ENCODE measurements at places on chromosomes 1 and 21.

DNA sequence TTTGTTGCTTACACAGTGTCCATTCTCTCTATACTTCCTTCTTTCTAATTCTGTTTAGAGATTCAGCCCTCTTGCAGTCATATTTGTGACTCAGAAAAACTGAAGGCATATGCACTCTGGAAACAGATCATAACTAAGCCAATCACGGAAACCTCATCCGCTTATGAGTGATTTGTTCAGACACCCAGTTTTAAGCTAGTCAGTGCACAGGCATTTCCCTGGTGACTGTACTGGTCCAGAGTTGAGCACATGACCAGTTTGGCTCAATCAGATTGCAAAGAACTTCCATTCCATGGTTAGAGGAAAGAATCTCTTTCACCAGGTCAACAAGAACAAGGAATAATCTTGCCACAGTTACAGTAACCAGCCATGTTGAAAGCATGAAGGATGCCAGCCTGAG, 69.2 kb upstream of the SGIP1 start:
- DNase-seq: no peak
- no peaks in the 10 kb centered on the region for H3K4me1 ChIP-seq
- no peak overlapping the region for H3K4me3 ChIP-seq
- H3K36me3 ChIP-seq: peaks cover 2% of the 10 kb centered on the region

- no peak overlapping the region for H3K4me3 ChIP-seq
- peaks cover 5% of the 10 kb centered on the region for H3K4me1 ChIP-seq
- H3K27me3 ChIP-seq: no peaks in the 10 kb centered on the region
- no peak for DNase-seq
- no peaks in the 10 kb centered on the region for H3K36me3 ChIP-seq
These were observed 1.2 kb upstream of the CLEC20A start for GRCh38 chr1:178497903-178498478.

DNA sequence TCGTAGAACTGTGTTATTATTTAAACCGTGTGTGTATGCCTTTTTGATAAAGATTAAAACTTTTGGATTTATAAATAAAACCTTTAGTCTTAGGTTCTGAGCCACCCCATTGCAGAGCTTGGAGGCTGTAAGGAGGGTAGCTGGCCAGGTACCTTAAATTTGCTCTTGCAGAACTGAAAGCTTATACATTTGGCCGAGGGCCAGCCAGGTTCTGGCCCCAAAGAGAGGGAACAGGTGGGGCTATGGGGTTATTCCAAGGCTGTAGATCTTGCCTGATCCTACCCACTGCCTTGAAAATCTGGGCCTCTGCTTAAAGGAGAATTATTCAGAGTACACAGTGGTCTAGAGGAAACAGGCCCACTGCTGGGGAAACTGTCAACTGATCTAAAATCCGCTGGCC, 59.6 kb downstream of the CAMK2N1 start:
- H3K36me3 ChIP-seq: no peaks in the 10 kb centered on the region
- no peak overlapping the region for H3K27ac ChIP-seq
- H3K27me3 ChIP-seq: peaks cover 22% of the 10 kb centered on the region
- H3K4me1 ChIP-seq: no peaks in the 10 kb centered on the region
- H3K4me3 ChIP-seq: no peak overlapping the region

DNA sequence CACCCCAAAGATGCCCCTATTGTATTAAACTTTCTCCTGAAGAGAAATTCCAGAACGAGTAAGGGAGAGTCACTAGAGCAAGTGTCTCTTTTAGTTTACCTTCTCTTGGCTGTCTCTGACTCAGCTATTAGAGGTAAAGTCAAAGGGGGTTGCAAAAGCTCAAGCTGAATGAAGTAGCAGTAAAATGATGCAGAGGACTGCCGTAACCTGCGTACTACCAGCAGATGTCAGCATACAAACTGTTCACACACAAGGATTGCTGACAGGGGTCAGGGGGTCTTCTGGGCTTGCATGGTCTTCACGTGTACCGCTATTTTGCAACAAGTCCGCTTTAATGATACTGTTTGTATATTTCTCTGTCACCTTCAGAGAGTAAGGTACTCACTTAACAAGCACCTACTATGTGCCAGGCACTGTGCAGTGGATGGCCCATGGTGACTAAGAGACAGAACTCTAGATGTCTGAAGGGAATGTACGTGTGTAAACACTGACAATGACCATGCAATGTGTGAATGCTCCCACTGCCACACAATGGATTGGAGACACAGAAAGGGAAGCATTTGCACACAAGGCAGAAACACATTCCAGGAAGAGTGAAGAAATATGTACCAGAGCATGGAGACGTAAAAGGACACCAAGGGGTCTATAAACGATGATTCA, 34.9 kb downstream of the CHML start:
- no peak overlapping the region for H3K4me3 ChIP-seq
- H3K36me3 ChIP-seq: peaks cover 48% of the 10 kb centered on the region
- no peak for DNase-seq
- H3K4me1 ChIP-seq: peaks cover 74% of the 10 kb centered on the region
- no peaks in the 10 kb centered on the region for H3K27me3 ChIP-seq
- H3K27ac ChIP-seq: peak overlapping the region; percentile 7

All from stimulated activated naive B cell treated with anti-CD40 and anti-IgM and Interleukin-4, amounts not matched to agents 10 μg/mL and 1 μg/mL and 100 μg/mL, for 72 hours (primary cell).